ENCODE measurements at places on chromosomes 2 and 18. TPM values are rescaled to one million over a fixed set of nuclear protein-coding genes. Genes with fewer than 3 reads are reported as not detected.

Gene HSPE1
- total RNA-seq = 73.6 TPM

Gene PROM2
- total RNA-seq = 0.62 TPM

Gene FEV
- total RNA-seq = 0.56 TPM

Gene DGUOK
- total RNA-seq = 68.3 TPM

Gene SCRN3
- total RNA-seq = 21.1 TPM

Gene TMEM247
- total RNA-seq = not detected

Gene FAM237A
- total RNA-seq = not detected

Gene CCL20
- not detected for total RNA-seq

Gene RBKS
- 2.0 TPM for total RNA-seq

Gene RNPEPL1
- total RNA-seq = 29.2 TPM

Gene SLC9A4
- 0.08 TPM for total RNA-seq

Gene SERPINB12
- not detected for total RNA-seq

Gene HRH4
- total RNA-seq = not detected

Gene ALPP
- total RNA-seq = not detected

Gene MGAT4A
- total RNA-seq = 7.3 TPM

Gene SERPINB7
- not detected for total RNA-seq

Gene FBLN7
- 0.36 TPM for total RNA-seq

Gene LINC00305
- total RNA-seq = 16.4 TPM

Gene HSBP1L1
- total RNA-seq = 0.87 TPM

Gene SLC11A1
- total RNA-seq = not detected

Gene FSHR
- not detected for total RNA-seq

Gene IGFBP5
- 7.2 TPM for total RNA-seq

Gene GKN2
- total RNA-seq = 0.36 TPM

Gene MAP4K3
- 51.1 TPM for total RNA-seq

Gene ST8SIA5
- total RNA-seq = 0.49 TPM

Gene TRABD2A
- total RNA-seq = 7.2 TPM

Gene SH3RF3
- total RNA-seq = 12.8 TPM

Gene IRS1
- 0.72 TPM for total RNA-seq

Gene OSR1
- total RNA-seq = 0.26 TPM

Gene ALPI
- total RNA-seq = not detected

Gene GALR1
- not detected for total RNA-seq

Gene FOXD4L1
- total RNA-seq = not detected
